ENCODE measurements at places on chromosomes 7 and 10.

DNA sequence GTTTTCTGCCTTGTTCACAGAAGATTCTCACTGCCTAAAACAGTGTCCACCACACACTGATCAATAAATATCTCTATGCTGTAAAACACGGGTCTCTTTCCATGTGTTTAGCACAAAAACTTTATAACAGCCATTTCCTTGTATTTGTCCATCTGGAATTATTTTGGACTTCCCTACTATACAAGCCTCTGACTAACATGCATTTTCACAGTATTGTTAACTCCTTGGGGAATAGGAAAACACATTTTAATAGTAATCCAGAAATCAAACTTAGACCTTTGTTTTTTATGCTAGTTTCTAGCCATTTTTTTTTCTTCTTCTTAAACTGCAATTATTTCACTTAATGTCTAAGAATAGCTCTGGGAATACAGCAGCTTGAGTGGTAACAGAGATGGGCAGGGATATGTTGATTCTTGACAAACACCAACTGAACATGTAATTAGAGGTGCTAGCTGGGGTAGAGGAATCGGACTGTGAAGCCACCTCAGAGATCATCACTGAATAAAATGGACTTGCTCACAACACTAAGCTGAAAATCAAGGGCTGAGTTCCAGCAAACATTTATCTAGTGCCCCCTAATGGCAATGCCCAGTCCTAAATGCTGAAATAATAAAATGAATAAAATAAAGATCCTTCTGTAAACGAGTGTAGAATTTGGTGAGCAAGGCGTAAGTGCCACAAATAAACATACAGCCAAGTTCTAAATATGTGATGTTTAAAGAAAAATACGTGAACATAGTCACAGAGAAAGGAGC, 593.1 kb downstream of the SORCS1 start:
- DNase-seq: no peak

DNA sequence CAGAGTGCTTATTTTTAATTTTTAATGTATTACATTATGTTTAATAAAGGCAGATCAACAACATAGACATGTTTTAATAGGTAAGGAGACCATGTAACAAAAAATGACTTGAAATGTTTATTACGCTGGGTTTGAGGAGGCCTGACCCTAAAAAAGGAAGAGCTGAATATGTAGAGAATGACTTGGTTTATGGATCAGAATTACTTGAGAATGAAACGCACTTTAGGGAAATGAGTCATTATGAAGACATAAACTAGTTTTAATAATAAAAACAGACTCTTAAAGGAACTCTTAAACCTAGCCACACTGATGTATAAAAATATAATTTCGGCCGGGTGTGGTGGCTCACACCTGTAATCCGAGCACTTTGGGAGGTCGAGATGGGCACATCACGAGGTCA, 56.5 kb downstream of the CTTNBP2 start:
- no peak for DNase-seq

- no peak for DNase-seq
Observed at GRCh38 chr7:148698007-148698396, 701 bp upstream of the CUL1 start.

GRCh38 chr7:155750255-155751125, 61.8 kb downstream of the SHH start:
- DNase-seq: no peak

DNA sequence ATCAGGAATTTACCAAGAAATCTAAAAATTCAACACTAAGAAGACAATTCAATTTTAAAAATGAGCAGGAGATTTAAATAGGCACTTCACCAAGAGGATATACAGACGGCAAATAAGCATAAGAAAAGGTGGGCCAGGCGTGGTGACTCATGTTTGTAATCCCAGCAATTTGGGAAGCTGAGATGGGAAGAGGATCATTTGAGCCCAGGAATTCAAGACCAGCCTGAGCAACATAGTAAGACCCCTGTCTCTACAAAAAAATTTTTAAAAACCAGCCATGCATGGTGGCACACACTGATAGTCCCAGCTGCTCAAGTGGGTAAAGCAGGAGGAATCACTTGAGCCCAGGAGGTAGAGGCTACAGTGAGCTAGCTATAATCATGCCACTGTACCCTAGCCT, 3.5 kb upstream of the AKR1D1 start:
- no peak for DNase-seq

DNA sequence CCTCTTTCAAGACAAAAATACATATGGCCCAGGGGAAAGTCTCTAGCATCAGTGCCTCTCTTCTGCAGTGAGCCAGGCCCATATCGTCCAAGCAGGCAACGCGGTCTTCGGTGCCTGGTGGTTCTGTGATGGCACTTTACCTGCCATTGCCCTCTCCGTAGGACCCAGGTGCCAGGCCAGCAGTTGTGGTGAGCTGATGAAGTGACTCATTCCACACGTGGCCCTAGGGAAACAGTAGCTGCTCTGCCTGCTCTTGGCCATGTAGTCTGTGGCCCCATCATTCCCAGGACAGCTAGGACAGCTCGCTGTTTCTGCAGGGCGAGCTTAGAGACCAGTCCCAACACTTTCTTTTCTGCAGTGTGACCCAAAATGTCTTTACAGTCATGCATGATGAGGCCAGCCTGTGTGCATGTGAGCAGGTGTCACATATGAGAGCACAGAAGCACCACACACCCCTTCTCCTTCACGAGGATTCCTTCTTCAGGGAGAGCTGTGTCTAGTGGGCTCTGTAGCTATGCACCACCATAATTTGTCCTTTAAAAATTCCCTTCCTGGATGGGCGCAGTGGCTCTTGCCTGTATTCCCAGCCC, 39.0 kb downstream of the SVIL start:
- no peak for DNase-seq

GRCh38 chr7:19296617-19297016, 151.4 kb upstream of the FERD3L start:
- no peak for DNase-seq

GRCh38 chr7:76425156-76425555, 406 bp downstream of the ZP3 start:
- DNase-seq: no peak

DNA sequence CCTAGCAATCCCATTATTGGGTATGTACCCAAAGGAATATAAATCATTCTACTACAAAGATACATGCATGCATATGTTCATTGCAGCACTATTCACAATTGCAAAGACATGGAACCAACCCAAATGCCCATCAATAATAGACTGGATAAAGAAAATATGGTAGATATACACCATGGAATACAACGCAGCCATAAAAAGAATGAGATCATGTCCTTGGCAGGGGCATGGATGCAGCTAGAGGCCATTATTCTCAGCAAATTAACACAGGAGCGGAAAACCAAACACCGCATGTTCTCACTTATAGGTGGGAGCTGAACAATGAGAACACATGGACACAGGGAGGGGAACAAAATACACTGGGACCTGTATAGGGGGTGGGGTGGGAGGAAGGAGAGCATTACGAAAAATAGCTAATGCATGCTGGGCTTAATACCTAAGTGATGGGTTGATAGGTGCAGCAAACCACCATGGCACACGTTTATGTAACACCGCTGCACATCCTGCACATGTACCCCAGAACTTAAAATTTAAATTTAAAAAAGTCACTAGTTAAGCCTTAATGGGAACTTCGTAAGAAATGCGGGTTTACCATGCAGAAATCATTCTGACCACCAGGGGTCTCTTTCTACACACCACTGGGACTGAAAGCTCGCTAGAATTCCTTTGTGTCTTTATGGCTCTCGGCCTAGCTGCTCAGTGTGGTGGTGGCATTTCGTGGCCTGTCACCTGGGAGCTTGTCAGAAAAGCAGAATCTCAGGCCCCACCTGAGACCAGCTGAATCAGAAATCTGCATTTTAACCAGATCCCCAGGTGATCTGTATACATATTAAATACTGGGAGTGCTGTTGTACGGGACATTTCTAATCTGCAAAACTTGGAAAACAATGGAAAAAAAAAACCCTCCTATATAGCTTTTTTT, 9.5 kb downstream of the ANKRD1 start:
- peak; percentile 57 for DNase-seq

GRCh38 chr7:116621649-116622048, 50.3 kb upstream of the MET start:
- DNase-seq: no peak

DNA sequence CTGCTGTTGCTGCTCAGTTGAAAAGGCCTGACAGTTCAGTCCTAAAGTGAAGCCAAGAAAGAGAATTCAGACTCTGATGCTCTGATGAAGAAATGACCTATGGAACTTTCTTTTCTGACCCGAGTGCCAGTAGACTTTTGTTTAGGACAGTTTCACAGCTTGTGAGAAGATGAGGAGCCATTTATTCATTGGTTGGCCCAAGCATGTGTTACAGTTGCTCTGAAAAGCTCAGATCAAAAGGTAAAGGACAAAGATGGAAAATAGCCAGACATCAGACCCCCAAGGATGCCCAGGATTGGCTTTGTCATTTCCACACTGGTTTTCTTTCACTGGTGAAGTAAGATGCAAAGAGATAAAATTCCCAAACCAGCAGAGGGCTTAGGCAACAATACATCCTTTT, 149.3 kb upstream of the STK17A start:
- DNase-seq: no peak

- no peak for DNase-seq
Observed at GRCh38 chr7:92705831-92706230, 115.6 kb upstream of the FAM133B start.

DNA sequence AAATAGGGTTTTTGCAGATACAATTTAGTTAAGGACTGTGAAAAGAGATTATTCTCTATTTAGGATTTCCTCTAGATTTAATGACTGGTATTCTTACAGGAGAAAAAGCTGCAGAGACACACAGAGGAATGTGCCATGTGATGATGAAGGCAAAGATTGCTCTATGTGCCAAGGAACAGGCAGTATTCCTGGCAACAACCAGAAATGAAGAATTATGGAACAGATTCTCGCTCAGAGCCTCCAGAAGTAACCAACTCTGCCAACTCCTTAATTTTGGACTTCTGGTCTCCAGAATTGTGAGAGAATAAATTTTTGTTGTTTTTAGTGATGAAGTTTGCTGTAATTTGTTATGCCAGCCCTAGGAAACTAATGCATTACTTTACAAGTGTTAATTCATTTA, 307.6 kb upstream of the SEMA3A start:
- no peak for DNase-seq

DNA sequence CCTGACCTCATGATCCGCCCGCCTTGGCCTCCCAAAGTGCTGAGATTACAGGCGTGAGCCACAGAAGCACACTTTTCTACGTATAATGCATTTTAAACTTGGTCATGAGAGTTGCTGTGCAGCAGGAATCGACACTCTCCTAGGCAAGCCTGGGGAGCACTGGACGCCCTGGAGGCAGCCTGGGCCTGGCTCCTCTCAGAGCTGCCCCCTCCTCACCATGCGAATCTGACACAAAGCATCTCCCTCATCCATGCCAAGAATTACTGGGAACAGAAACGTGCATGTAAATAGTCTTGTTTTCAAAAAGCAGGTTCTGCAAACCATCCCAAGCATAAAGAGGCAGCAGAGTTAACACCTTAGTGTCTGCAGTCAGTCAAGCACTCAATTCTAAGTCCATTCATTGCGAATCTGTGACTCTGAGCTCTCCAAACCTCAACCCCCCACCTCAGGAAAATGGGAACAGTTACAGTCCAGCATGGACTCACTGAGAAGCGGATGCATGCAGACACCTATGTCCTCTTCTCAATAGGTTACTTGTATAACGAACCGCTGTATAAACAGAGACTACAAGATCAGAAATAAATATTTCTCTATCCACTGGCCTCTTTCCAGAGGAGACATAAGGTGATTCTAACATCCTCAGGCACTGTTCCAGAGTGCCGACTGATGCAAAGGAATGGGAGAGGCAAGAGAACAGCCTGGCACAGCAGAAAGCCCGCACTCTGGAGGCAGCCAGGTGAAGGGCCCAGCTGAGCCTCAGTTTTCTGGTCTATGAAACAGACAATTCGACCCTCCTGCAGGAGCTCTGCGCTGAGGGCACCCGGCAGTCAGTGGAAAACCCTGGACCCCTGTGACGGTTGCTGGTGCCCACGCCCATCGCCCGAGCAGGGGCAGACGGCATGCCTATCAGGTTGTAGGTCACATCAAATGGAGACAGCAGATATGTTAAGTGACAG, 68.9 kb downstream of the MAD1L1 start:
- DNase-seq: no peak

GRCh38 chr7:18667466-18667865, 171.9 kb downstream of the HDAC9 start:
- no peak for DNase-seq

DNA sequence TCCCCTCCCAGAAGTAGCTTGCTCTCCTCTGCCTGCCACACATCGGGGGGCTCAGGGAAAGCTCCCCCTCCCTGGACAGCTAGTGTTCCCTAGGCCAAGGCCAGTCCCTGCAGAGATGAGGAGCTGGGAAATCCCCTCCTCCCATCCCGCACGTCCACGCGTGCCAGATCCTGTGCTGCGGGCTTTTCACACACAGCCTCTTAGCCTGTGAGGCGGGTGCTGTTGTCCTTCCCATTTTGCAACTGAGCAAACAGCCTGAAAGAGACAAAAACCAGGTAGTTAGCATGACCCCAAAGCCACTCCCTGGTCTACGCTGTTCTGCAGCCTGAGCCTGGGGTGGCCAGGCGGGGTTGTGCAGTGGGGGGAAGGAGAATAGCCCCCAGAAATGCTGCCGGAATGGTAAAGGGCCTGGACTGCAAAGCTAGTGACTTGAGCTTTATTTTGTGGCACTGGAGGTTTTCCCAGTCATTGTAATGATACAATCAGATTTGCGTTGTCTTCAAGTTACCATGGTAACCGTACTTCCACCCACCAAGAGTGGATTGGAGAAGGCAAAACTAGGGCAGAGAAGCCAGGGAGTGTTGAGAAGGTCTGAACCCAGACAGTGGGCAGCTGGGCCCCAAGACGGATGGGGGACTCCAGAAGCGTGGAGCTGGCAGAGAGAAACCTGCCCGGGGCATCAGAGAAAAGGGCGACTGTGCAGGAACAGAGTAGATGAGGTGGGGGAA, 98.6 kb upstream of the KCTD7 start:
- no peak for DNase-seq

DNA sequence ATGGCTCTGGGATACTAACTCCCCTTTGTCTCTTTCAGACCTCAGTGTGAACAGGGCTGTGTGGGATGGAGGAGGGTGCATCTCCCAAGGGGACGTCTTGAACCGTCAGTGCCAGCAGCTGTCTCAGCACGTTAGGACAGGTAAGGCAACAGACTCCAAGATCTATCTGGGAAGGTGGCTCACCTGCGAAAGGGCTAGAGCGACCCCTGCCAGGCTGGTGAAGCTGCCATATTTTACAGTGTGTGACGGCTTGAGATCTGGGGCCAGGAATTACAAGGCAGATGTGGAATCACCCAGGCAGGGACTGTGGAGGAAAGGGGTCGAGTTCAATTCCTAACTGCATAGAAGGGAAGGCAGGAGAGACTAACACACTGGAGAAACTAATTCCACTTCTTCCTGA, 11.2 kb downstream of the MUC17 start:
- no peak for DNase-seq

GRCh38 chr10:113709221-113709838, 29.6 kb downstream of the CASP7 start:
- DNase-seq: no peak

DNA sequence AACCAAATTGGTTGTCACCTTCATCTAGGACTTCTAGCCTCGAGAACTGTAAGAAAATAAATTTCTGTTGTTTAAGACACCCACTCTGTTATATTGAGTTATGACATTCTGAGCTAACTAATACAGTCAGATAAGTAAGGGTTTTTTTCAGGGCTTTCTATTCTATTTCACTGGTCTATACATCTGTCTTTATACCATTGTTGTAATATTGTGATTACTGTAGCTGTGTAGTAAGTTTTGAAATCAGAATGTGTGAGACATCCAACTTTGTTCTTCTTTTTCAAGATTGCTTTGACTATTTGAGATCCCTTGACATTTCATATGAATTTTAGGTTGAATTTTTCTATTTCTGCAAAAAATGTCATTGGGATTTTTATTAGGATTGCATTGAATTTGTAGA, 7.5 kb downstream of the IFIT1 start:
- no peak for DNase-seq

GRCh38 chr7:96126382-96126781, 195.5 kb downstream of the SLC25A13 start:
- no peak for DNase-seq
